ENCODE measurements at places on chromosomes 5 and 9. TPM values are rescaled to one million over a fixed set of nuclear protein-coding genes. Genes with fewer than 3 reads are reported as not detected.

The IRX2 gene
- total RNA-seq = not detected

The PCDHGA9 gene
- 3.1 TPM for total RNA-seq

The LVRN gene
- 0.28 TPM for total RNA-seq

The ADAMTS12 gene
- total RNA-seq = 34.2 TPM

The LURAP1L gene
- total RNA-seq = 71.4 TPM

All from smooth muscle cell of bladder (primary cell).